ENCODE measurements at places on chromosomes 7 and 10.

DNA sequence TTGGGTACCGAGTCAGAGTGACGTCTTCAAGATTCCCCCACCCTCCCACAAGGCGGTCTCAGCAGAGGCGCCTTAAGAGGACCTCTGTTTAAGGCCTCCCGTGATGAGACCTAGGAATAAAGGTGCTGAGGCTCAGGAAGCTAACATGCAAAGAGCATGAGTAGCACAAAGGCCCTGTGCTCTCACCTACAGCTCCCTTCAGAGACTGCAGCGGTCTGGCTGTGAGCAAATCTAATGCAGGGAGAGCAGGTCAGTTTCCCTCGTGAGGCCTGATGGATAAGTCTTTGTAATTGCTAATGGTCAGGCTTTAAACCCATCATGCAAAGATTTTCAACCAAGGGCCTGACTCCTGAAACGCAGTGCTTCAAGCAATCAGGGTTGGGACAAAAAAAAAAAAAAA is 909.3 kb upstream of the GHITM start:
- DNase-seq = no peak

GRCh38 chr10:32150532-32151101 is 94.4 kb upstream of the KIF5B start:
- no peak for DNase-seq

GRCh38 chr7:123860848-123861247 is 15.9 kb downstream of the HYAL4 start:
- DNase-seq = no peak

GRCh38 chr10:2425320-2425719 is 642.0 kb upstream of the PFKP start:
- DNase-seq = no peak

- DNase-seq = no peak
These were observed 51.5 kb downstream of the FAM107B start for GRCh38 chr10:14723052-14723689.

DNA sequence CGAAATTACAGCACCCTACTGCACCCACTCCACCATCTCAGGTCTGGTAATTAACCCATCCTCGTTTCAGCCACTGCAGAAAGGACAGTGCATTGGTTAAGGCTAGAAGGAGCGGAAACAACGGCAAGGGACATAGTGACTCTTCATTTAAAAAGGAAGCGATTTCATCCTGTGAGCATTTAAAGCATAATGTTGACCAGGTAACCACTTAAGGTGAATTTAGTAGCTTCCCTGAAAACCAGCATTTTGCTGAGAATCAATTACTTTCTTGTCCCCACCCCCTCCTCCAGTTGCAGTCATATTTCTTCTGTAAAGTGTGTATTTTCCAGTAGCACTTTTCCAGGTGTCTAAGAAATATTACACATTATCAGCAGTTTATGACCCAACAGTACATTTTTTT is 821 bp upstream of the JAZF1 start:
- no peak for DNase-seq

DNA sequence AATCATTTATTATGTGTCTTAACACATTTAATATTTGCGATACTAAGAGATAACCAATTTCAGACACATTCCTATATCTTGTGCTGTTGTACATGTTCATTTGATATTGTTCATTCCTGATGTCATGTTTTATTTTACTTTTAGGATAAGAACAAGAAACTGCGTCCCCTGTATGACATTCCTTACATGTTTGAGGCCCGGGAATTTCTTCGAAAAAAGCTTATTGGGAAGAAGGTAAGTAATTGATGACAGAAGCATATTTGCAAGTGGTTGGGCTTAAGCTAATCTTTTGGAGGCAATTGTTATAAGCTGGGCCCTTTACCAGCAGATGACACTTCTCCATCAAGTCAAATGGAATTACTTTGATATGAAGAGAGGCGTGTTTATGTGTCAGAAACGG is 155.3 kb downstream of the SND1 start:
- no peak for DNase-seq

DNA sequence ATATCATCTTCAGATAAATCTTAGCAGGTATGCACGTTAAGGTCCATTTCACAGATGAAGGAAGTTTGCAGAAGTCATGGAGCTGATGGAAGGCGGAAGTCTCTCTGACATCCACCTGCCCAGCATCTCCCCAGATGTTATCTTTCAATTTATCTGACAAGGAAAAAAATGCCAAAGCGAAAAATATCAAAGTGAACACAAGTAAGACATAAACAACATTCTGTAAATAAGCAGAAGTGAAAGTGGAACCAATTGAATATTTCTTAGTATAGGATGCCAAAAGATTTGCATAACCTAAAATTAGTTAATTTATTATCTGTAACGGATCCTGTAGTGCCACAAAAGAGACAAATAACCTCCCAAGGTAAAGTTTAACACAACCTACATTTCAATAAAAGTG is 73.6 kb upstream of the NEBL start:
- DNase-seq = no peak

DNA sequence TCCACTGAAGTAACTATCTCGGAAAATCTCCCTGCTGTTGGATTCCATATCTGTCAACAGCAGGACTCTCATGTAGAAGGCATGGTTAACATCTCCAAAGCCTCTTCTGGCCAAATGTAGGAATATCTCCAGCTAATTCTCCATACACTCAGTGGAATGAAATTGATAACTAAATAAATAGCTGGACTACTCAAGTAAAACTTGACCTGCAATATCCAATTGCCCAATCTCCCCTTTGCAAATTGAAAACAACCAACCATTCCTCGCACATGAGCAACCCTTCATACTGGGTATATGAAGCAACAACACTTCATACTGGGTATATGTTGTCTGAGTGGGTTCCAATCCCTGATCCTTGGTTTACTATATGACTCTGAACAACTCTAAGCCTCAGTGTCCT is 105.4 kb upstream of the KMT2E start:
- DNase-seq = no peak
